ENCODE measurements at places on chromosomes 2 and 18. TPM values are rescaled to one million over a fixed set of nuclear protein-coding genes. Genes with fewer than 3 reads are reported as not detected.

Gene ASAP2
- total RNA-seq = not detected

Gene SIX3
- 0.10 TPM for total RNA-seq

Gene PTPRN
- 0.16 TPM for total RNA-seq

Gene TMEM178A
- not detected for total RNA-seq

Gene PRSS56
- not detected for total RNA-seq

Gene PLEKHH2
- total RNA-seq = 0.32 TPM

Gene RAB6C
- not detected for total RNA-seq

Gene LBH
- total RNA-seq = 97.0 TPM

Gene FBLN7
- 0.91 TPM for total RNA-seq

All from activated CD8-positive, alpha-beta T cell treated with anti-CD3 and anti-CD28 coated beads, Interleukin-2, amount 10 ng/mL, durations not matched to agents 7 days and 5 days (primary cell).